NCI-H2171 treated with DMSO at 0.1 percent for 48 hours (cell line): ENCODE measurements at places on chromosomes 4 and X.

GRCh38 chrX:18733287-18733686 lies 25.8 kb downstream of the PPEF1 start:
- DNase-seq, result no peak

DNA sequence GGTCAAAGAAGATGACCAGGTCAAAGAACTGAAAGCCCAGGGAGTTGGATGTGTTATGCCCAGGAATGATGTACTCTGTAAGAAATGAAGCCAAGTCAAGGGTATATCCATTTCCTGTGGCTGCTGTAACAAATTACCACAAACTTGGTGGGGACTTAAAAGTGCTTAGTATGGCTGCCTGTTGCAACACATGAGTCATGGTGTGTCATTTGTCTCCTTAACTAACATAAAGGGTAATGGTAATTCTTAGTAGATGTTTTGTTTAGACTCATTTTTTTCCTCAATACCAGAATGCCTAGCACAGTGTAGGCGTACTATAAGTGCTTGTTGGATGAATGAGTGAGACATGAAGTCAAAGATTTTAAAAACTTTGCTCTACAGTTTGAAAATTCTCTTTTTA lies 45.7 kb downstream of the SYTL5 start:
- no peak for DNase-seq

GRCh38 chrX:95907081-95907480 lies 777.6 kb upstream of the DIAPH2 start:
- no peak for DNase-seq

DNA sequence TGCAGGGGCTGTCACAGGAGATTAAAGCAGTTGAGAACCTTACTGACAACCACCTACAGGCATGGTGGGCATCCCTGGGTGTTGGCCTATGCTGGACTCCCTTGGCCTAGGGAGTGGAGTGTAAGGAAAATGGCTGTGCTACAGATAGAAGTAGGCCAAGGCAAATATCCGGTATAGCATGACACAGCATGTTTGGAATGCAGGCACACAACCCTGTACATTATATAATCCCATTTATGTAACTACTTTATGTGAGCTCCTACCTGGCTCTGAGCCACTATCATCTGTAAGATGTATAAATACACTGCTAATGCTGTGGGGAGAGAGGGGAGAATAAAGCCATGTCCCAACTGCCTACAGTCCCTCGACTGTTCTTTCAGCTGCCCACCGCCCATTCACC lies 38.7 kb upstream of the KCTD8 start:
- no peak for DNase-seq

DNA sequence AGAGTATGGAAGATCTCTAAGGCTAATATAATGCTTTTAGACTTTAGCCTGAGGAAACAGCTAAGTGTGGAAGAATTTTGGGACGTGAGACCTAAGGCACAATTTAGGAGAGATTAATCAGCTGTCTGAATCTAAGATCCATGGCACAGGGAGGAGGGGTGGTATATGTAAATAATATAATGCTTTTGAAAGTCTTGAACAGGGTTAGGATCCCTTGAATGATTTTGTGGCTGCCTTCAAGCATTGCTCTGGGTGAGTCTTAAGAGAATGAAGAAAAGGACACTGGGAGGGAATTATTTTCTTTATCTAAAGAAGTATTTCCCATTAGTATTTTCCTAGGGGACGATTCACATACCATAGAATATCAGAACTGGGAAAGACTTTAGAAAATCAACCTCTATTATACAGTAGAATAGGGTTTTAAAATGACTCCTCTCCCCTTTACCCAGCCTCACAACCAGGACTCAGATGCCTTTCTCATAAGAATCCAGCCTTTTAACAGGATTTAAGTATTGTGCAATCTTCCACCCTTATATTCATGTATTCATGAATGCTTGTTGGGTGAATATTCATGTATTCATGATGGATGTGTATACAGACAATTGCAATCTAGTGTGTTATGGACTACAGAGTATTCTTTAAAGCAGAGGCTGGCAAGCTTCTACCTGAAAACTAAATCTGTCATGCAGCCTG lies 664.2 kb upstream of the CPEB2 start:
- DNase-seq, result no peak

- no peak for DNase-seq
Observed at GRCh38 chr4:10535912-10536311, 78.7 kb upstream of the ZNF518B start.

GRCh38 chr4:99800332-99801004 lies 16.2 kb upstream of the DAPP1 start:
- DNase-seq, result no peak

DNA sequence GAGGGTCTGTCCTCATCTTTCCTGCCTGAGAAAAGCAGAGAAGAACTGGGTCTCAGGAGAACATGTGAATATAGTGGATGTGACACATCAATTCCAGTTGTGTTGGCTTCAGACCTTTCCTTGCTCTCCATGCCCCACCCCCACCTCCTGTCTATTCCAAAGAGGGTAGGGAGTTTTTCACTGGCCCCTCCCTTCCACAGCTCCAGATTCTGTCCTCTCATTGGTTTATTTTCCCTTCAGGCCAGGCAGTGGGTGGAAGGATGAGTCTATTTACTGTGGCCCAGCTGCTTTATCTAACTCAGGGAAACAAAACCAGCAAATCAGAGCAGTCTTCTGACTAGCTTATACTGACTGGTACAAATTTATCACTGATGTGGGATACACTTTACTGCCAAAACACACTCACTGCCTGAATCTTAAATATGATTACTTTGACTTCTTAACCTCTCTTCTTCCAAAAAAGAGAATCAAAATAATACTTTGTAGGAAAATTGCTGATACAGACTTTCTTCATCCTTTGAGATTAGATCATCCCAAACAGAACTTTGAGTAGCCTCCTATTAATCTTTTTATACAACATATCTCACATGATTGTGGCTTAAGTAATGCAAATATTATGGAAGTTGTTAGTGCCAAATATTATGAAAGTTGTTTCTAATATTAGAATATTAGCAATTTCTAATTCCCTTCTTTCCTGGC lies 221.2 kb downstream of the MID1 start:
- DNase-seq, result no peak

DNA sequence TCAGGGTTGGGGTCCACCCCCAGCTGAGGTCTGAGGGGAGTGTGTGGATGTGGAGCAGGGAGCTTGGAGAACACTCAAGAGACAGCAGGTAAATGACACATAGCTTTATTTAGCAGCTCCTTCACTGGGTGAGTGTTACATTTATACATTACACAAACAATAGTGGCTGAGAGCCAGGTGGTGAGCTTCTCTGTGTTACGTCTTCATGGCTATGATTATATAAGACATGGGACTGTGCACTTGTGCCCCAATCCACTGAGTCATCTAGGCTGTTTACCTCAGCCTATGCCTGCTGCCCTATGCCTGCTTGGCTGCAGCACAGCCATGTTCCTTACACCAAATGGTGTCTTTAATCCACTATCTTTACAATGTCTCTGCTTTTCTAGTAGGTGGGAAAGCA lies 459.6 kb downstream of the AFF2 start:
- DNase-seq, result no peak

DNA sequence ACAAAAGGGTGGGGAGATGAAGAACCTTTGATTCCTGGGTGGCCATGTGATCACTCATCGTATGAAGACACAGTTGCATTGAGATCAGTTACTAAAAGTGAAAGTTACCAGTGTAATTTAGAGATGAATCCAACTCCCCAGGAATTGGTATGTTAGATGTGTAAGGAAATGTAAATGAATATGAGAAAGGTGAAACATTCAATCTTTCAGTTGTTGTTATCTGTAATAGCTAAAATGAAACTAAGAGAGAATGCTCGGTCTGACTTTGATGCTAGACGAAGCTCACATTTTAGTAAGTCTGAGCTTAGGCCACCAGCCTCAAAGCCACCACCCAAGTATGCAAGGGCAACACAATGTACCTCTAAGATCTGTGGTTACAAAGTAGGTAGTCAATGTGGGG lies 194.3 kb upstream of the POF1B start:
- no peak for DNase-seq

DNA sequence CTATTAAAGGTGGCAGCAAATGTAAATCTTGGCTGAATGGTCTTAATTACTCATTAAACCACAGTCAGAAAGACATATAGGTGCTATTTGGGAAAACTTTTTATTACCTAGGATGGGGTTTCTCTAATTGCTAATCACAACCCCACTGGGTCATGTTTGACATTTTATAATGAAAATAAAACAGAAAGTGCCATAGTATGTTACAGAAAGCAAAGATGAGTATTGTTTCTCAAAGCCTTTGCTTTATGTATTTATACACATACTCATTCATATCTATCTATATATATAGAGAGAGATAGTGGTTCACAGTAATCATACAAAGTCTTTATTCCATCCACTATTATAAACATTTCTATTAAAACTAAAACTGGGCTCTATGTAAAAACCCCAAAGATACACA lies 18.2 kb downstream of the TMEM184C start:
- DNase-seq, result no peak

DNA sequence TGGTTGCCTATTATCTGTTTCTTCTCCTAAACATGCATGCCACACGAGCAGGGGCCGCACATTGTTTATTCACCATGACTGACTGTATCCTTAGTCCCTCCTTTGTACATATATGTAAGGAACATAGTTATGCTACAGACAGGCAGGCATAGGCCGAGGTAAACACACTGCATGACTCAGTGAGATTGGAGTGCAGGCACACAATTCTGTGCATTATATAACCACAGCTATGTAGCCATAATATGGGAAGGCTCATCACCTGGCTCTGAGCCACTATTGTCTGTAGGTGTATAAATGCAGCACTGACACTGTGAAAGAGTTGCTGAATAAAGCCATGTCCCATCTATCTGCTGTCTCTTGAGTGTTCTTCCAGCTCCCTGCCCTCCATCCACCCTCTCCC lies 431.6 kb downstream of the IDS start:
- DNase-seq, result no peak

DNA sequence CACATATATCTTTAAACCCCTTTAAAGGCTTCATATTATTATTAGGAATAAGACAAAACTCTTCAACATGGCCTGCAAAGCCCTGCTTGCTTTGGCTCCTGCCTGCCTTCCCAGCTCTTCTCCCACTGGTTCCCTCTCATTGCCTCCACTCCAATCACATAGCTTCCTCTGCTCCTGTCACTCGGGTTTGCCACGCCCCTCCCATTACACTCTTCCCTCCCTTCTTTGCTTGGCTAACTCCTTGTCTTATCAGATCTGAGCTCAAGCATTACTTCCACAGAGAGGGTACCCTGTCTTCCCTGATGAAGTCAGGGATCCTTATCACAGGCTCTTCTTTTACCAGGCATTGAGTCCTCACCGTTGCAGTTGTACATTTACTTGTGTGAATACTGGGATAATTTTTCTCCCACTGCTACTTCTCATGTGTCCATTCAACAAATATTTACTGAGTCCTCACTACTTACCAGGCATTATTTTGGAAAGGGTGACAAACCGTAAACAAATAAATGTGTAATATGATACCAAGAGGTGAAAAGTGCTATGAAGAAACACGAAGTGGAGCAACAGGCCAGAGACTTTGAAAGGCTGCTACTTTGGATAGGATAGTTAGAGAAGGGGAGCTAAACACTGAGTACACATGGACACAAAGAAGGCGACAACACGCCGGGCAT lies 3.2 kb upstream of the VGLL1 start:
- peak; percentile 3 for DNase-seq

DNA sequence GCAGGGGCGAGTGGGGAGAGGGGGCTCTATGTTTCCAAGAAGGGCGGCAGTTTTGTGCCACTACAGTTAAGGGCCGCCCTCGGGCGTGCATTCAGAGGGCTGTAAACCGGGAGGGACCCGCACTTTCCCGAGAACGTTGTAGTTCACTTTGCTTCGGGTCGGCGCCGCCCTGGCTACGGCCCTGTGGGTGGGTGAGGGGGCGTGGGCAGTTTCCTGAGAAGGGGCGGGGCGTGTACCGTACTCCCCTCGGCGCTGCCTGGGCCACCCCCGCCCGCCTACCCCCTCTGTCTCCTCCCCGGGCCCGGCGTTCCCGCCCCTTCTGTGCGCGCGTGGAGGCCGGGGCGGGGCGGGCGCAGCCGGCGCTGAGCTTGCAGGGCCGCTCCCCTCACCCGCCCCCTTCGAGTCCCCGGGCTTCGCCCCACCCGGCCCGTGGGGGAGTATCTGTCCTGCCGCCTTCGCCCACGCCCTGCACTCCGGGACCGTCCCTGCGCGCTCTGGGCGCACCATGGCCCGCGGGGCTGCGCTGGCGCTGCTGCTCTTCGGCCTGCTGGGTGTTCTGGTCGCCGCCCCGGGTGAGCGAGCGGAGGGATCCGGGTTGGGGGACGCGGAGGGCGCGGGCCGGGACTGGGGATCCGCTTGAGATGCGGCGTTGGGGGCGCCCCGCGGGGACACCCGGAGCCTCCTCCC lies at the start of gene CD99:
Gene CD99 (plus strand): TSS at position 440 of the 687 bp plus-strand sequence. CDS start 66 bp downstream, at position 506.
- DNase-seq, result no peak

DNA sequence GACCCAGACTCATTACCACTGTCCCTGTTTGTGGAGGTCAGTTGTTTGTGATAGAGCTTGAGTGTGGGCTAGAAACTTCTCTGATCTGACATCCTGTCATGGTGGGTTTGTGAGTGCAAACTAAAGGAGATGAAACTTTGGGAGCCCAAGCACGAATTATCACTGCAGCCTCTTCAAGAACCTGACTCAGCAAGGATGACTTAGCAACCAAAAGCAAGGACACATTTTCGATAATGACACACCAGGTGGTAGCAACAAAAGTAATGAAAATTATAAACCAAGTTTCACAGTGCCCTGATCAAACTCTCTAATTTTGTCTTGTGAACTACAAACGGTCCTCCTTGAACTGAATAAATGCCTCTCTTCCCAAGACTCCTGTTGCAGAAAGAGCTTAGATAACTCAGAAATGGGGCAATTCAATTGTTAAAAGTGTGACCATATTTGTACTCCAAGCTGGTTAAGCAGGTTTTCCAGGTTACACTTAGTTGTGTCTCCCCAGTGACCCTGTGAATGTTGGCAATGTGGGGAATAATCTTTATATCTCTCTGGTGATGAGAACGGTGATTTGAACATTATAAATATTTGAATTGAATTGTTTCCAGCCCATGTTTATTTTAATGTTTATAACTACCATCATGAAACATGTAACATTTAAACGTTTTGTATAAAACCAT lies 52.6 kb upstream of the ATP8A1 start:
- no peak for DNase-seq

DNA sequence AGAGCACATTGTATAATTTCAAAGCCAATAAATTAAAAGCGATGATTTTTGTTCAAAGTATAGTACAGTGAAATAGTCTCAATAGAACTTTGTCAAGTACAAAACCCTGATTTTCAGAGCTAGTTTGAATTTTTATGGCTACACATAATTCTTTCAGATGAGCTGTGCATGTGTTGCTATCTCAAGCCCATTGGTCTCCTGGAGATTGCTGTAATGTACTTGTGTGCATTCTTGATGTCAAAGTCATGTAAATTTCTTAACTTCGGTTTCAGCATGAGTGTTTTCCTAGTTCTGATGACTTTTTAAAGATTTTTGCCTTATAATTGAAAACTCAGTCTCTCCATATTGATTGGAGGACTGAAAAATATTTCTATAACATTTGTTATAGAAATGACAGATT lies 200.8 kb downstream of the CEP135 start:
- no peak for DNase-seq

DNA sequence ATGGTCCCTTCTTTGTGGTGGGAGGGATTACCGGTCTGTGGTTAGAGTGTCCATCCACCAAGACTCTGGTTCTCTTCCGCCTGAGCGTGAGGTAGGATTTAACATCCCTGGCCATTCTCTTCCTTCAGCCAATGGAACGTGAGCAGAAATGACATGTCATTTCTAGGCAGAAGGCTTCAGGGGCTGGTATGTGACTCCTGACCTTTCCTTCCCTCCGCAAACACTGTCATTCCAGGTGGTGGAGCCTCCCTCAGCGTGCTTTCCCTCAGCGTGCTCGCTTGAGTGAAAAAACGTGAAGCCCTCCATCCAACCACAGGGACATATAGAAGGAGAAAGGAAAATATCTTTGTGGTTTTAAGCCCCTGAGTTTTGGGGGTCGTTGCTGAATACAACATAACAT lies 34.0 kb upstream of the SLC10A4 start:
- no peak for DNase-seq
